Small intestine (tissue), 16 donors: ENCODE measurements at places on chromosomes 7 and 10.

DNA sequence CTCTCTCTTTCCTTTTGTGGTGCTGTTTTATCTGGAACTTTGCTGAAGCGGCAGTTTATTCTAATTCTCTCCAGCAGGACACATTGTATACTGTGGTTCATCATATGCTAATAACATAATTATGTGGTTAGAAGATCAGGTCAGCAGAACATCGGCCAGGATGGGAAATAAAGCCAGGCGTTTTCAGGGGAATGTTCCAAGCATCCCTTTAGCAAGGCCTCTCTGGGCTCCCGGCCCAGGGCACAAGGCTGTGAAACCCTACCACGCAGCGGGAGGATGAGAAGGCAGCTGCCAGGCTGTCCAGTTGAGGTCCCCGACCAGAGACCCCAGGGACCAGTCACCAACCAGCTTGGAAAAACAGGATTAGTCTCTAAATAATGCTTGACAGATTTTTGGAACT lies 112.2 kb upstream of the GALNT17 start:
- no peaks in the 10 kb centered on the region for H3K4me1 ChIP-seq
- H3K4me3 ChIP-seq, result no peak overlapping the region
- H3K27me3 ChIP-seq, result no peaks in the 10 kb centered on the region
- H3K27ac ChIP-seq, result no peak overlapping the region
- peak; percentile 7 for DNase-seq
- no peaks in the 10 kb centered on the region for H3K36me3 ChIP-seq

- H3K36me3 ChIP-seq, result no peaks in the 10 kb centered on the region
- DNase-seq, result no peak
- peaks cover 13% of the 10 kb centered on the region for H3K4me1 ChIP-seq
- no peak overlapping the region for H3K27ac ChIP-seq
- no peaks in the 10 kb centered on the region for H3K27me3 ChIP-seq
Observed at GRCh38 chr10:1467334-1468076, 269.8 kb downstream of the ADARB2 start.

- H3K4me1 ChIP-seq, result no peaks in the 10 kb centered on the region
- H3K27ac ChIP-seq, result no peak overlapping the region
- no peak for DNase-seq
- no peak overlapping the region for H3K4me3 ChIP-seq
- H3K36me3 ChIP-seq, result peaks cover 10% of the 10 kb centered on the region
Observed at GRCh38 chr7:120799147-120799546, 58.8 kb downstream of the TSPAN12 start.

- no peaks in the 10 kb centered on the region for H3K4me1 ChIP-seq
- DNase-seq, result no peak
- no peak overlapping the region for H3K4me3 ChIP-seq
Observed at GRCh38 chr7:105224884-105225651, 163.7 kb downstream of the SRPK2 start.

- H3K27ac ChIP-seq, result peak overlapping the region; percentile 31
- no peaks in the 10 kb centered on the region for H3K27me3 ChIP-seq
- no peak for DNase-seq
- no peak overlapping the region for H3K4me3 ChIP-seq
- H3K4me1 ChIP-seq, result no peaks in the 10 kb centered on the region
Observed at GRCh38 chr10:12690525-12691126, 310.9 kb downstream of the CCDC3 start.

DNA sequence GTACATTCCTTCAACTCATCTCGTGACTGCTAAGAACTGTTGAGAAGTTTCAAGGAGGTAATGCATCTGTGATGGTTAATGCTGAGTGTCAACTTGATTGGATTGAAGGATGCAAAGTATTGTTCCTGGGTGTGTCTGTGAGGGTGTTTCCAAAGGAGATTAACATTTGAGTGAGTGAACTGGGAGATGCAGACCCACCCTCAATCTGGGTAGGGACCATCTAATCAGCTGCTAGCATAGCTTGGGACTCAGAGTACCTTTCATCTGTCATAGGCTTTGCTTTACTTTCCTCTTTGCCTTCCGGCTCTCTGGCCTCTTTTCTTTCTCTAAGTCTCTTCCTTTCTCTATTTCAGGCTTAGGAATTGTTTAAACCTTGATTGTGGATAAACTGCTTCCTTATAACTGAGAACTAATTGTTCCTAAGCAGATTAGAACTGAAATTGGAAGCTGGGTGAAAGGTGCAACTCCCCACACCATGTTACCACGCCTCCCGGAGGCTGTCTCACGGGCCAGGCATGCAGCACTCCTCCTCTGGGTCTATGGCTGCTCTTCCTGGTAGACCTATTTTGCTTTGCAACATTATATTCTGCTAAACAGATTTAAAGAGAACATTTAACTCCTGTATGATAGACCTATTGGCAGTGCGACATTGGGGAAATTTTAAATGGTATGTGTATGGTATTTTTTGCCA lies 298.2 kb downstream of the CCSER2 start:
- H3K4me3 ChIP-seq, result no peak overlapping the region
- no peaks in the 10 kb centered on the region for H3K27me3 ChIP-seq
- H3K4me1 ChIP-seq, result no peaks in the 10 kb centered on the region
- H3K36me3 ChIP-seq, result no peaks in the 10 kb centered on the region
- DNase-seq, result no peak

- no peaks in the 10 kb centered on the region for H3K36me3 ChIP-seq
- no peak overlapping the region for H3K27ac ChIP-seq
- DNase-seq, result no peak
- no peak overlapping the region for H3K4me3 ChIP-seq
Observed at GRCh38 chr10:29668628-29669027, 33.9 kb upstream of the SVIL start.

- no peaks in the 10 kb centered on the region for H3K4me1 ChIP-seq
- no peak overlapping the region for H3K4me3 ChIP-seq
- H3K27ac ChIP-seq, result no peak overlapping the region
- H3K27me3 ChIP-seq, result no peaks in the 10 kb centered on the region
Observed at GRCh38 chr7:38187794-38188440, 9.9 kb downstream of the STARD3NL start.
